Ovary (tissue), 10 donors: ENCODE measurements at places on chromosomes 5 and 9. TPM values are rescaled to one million over a fixed set of nuclear protein-coding genes. Genes with fewer than 3 reads are reported as not detected.

Gene ADRA1B
- total RNA-seq = 3.5 TPM

Gene ZDHHC11B
- total RNA-seq = 2.4 TPM

Gene GAS1
- 82.3 TPM for total RNA-seq

Gene LCN10
- 1.4 TPM for total RNA-seq

Gene RAB3C
- total RNA-seq = 3.1 TPM

Gene HEMGN
- total RNA-seq = not detected

Gene MAP1B
- 47.7 TPM for total RNA-seq

Gene HNRNPAB
- total RNA-seq = 132 TPM

Gene TMOD1
- 76.9 TPM for total RNA-seq

Gene SLC36A3
- total RNA-seq = not detected

Gene DOK3
- total RNA-seq = 1.3 TPM

Gene GCNT4
- total RNA-seq = 1.6 TPM

Gene SHISAL2B
- not detected for total RNA-seq

Gene REEP2
- total RNA-seq = 4.0 TPM

Gene PAIP2
- total RNA-seq = 90.4 TPM

Gene FBLL1
- total RNA-seq = 0.60 TPM

Gene IFNA5
- not detected for total RNA-seq

Gene AK8
- 3.0 TPM for total RNA-seq

Gene PRLR
- total RNA-seq = 7.6 TPM

Gene ADGRD2
- not detected for total RNA-seq

Gene INSYN2B
- total RNA-seq = 0.68 TPM

Gene IL4
- total RNA-seq = not detected

Gene NR4A3
- total RNA-seq = 39.3 TPM

Gene KIF12
- 17.8 TPM for total RNA-seq

Gene PCDHB5
- 12.7 TPM for total RNA-seq

Gene PCDHAC1
- total RNA-seq = 0.50 TPM

Gene ENTREP1
- 19.6 TPM for total RNA-seq

Gene TOR2A
- total RNA-seq = 11.1 TPM

Gene PBX3
- total RNA-seq = 119 TPM

Gene WDR38
- total RNA-seq = 1.7 TPM

Gene ACTBL2
- total RNA-seq = not detected

Gene ADAMTS2
- 7.9 TPM for total RNA-seq

Gene PCDHA6
- 0.81 TPM for total RNA-seq

Gene HMGCR
- total RNA-seq = 15.1 TPM

Gene PCDH12
- total RNA-seq = 3.1 TPM

Gene MEGF10
- total RNA-seq = 0.48 TPM

Gene CAMK2A
- 1.3 TPM for total RNA-seq

Gene SLC34A3
- not detected for total RNA-seq

Gene PDZD2
- 42.1 TPM for total RNA-seq

Gene PCAT7
- not detected for total RNA-seq

Gene ASPN
- 9.8 TPM for total RNA-seq

Gene ANKRD20A1
- 1.2 TPM for total RNA-seq

Gene NOL8
- total RNA-seq = 30.3 TPM

Gene TMC1
- 0.48 TPM for total RNA-seq

Gene CREBRF
- 44.2 TPM for total RNA-seq

Gene LCN6
- 3.4 TPM for total RNA-seq

Gene ZNF454
- 5.8 TPM for total RNA-seq
